Hematopoietic multipotent progenitor cell treated with erythropoietin and hydrocortisone succinate and interleukin-3 and kit ligand, for 6 days (in vitro differentiated cells): ENCODE measurements at places on chromosomes 2 and 18.

GRCh38 chr2:145245268-145245870, 725.5 kb upstream of the ZEB2 start:
- no peak for DNase-seq

GRCh38 chr2:68512966-68513365, 45.6 kb downstream of the APLF start:
- no peak for DNase-seq

GRCh38 chr2:216031960-216032689, 18.8 kb upstream of the MREG start:
- DNase-seq: no peak

DNA sequence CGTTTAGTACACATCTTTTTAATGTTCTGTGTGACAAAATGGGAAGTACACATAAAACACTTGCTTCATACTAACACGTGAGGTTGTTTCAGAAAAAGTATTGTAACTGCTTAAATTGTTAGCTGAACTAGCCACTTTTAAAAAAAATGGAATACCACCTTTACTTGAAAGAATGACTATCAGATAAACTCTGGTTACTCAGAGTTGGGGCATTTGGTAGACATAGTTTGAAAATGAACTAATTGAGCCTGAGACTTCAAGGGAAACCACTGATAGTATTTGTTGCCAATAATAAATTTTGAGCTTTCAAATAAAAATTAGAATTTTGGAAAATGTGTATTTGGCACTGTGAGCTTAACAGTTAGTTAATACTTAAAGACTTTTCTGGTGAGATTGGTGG, 103.0 kb upstream of the FBXO11 start:
- no peak for DNase-seq

- DNase-seq: no peak
Measured at GRCh38 chr2:190343089-190343535, 277 bp upstream of the INPP1 start.

- DNase-seq: peak; percentile 67
Measured at GRCh38 chr2:232521959-232522622, 1.9 kb downstream of the PRSS56 start.

DNA sequence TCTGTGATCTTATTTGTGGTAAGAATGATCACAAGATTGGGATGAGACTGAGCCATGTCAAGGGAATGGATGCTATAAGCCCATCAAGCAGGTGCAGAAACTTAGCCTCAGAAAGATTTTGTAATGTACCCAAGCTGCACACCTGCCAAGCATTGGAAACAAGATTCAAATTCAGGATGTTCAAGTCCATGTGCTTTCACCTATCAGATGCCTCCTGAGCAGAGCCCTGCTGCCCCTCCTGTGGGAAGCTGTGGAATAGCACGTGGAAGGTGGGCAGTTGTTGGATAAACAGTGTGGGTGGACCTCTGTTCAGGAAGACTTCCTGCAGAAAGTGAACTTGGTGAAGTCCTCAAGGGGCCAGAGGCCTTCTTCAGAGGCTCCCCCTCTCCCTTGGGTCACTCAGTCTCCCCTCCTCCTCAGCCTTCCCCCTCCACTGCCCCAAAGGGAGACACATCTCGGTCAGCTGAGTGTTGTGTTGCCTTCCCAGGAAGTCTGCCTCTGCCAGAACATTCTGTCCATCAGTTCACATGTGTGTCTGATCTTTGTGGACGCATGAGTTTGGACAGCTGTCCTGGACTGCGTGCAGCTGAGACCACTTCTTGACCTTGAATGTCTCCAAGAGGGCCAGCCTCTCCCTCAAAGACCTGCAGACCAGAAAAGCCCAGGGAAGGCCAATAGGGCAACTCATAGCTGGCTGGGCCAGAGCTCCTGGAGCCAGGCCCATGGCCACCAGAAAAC, 186.1 kb downstream of the INHBB start:
- DNase-seq: no peak

GRCh38 chr2:156565066-156565710, 129.0 kb downstream of the GPD2 start:
- no peak for DNase-seq

DNA sequence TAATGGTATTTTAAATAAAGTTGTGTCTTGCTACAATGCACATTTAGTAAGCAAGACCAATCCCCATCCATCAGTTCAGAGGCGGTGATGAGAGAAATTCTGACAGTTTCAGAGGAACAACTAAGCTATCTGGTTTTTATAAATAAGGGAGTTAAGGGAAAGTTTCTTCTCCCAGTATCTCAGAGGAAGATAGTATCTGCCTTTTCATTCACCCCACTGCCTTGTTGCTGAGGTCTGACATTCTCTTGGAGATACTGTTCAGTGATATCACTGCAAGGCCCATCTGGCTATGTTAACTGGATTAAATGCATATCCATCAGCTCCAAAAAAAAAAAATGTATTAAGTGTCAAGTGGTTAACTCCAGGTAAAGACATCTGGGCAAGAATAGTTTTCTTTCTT, 47.9 kb downstream of the RBMS1 start:
- DNase-seq: no peak

DNA sequence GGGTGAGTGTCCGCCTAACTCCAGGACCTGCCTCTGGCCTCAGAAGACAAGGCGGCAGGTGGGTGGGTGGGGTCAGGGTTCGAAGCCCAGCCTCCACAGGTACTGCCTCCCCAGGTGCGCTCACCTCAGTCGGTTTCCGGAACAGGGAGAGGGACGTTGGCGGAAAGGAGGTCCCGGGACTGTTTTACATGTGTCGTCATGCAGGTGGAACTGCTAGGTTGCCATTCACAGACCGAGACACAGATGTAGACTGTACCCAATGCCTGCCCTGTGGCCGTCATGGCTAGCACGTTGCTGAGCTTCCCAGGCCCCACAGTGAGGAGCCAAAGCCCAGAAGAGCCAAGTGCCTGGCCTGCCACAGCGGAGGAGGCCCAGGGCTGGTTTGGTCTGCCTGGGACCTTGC, 284.0 kb upstream of the HS6ST1 start:
- DNase-seq: no peak
